ENCODE measurements at places on chromosomes 16 and 17. TPM values are rescaled to one million over a fixed set of nuclear protein-coding genes. Genes with fewer than 3 reads are reported as not detected.

The UQCRC2 gene
- 93.8 TPM for polyA plus RNA-seq

The CTRL gene
- 2.2 TPM for polyA plus RNA-seq

The TMEM132E gene
- polyA plus RNA-seq = 0.21 TPM

The SLC16A13 gene
- 0.89 TPM for polyA plus RNA-seq

The ZFPM1 gene
- polyA plus RNA-seq = 5.9 TPM

The DNASE1L2 gene
- 0.45 TPM for polyA plus RNA-seq

The NOG gene
- polyA plus RNA-seq = 0.14 TPM
